ENCODE measurements at places on chromosomes 11 and 22.
A peak's percentile ranks its signal among the peaks of the same experiment; 100 is the strongest.

- DNase-seq = no peak
These were observed 96.9 kb downstream of the FAM76B start for GRCh38 chr11:95692526-95693260.

DNA sequence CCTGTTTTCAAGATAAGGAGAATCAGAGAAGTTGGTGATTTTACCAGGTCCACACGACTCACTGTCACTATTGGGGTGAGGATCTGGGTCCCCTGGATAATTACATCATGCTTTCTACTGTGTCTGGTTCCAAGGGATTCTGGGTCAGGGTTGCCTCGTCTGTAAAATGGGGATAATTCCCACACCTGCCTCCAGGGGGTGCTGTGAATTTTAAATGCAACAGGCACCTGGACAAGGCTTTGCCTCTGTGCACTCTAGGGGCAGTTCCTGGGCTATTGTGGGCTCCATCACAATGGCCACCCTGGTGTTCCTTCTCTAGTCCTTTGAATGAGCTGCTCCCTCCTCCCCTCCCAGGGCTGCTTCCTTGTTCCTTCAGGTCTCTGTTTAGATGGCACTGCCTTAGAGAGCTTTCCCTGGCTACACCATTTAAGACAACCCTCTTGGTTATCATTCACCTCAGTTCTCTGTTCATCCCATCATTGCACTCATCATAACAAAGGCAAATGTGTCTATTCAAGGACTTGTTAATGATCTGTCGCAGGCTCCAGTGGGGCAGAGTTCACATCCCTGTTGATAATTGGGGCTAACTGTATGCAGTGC, 178.6 kb downstream of the MIAT start:
- peak; percentile 90 for DNase-seq

DNA sequence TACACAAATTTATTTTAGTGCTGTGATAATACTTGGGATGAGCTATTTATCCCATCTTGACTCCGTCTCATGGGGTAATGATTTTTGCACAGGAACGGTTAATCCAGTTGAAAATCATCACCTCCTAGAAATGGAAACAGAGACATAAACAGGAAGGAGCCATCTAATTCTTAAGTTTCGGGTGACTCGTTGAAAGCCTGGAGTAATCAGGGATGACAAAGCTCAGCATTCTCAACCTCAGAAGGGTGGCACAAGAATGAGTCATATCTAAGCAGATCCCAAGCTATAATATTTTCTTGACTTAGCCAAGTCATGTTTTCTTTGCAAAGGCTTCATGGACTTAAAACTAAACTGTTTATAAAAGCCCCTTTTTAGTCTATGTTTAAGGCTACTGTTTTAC, 280.8 kb upstream of the CCDC90B start:
- DNase-seq = no peak

DNA sequence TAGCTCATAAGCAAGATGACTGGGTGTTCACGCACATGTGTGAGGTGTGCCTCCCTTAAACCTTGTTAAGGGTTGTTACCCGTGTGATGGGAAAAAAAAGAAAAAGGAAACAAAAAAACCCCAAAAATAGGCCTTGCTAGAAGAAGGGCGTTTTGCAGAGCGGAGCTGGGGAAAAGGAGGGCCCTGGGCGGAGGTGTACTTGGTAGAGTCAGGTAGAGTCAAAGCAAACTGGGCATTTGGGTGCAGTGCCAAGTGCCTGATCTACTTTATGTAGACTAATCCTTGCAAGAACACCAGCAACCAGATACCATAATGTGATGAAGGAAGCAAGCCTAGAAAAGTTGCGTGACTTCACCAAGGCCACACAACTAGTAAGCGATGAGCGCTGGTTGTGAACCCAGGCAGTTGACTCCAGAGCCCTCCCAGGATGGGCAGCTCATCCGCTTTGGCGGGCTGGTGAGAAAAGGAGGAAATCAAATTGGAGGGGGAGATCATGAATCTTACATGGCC, 1.2 kb upstream of the TIRAP start:
- no peak for DNase-seq

DNA sequence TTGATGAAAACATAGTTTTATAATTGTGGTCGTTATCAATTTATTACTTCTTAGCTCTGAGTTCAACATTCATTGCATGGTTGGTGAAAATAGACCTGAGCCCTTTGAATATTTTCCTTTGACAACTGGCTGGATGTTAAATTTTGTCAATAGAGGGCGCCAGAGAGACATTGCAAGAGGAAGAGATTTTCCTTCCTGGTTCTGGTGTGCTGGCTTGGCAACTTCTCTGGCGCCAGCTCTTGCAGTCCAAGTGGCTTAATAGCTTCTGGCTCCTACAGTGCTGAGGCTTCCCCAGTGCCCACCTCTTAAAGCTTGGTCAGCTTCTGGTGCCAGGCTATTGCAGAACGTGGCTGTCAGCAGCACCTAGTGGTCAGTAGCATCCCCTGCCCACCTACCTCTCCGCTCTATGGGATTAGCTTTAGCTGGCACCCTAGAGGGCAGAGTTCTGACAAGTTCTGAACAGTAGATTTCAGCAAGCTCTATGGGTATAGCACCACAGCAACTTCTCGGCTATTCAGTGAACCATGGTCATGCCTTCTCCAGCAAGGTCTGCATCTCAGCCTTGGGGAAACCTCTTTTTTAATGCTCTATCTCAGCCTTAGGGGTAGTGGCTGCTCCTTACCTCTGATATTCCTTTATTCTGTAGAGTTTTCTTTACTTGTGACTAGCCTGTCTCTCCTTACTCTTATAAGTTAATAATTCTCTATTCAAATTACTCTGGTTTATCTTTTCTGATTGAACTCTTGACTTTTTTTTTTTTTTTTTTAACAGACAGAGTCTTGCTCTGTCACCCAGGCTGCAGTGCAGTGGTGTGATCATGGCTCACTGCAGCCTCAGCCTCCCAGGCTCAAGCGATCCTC, 59.4 kb downstream of the ACER3 start:
- peak; percentile 76 for DNase-seq

- DNase-seq = no peak
These were observed 39.4 kb upstream of the DDI1 start for GRCh38 chr11:103997082-103997481.

DNA sequence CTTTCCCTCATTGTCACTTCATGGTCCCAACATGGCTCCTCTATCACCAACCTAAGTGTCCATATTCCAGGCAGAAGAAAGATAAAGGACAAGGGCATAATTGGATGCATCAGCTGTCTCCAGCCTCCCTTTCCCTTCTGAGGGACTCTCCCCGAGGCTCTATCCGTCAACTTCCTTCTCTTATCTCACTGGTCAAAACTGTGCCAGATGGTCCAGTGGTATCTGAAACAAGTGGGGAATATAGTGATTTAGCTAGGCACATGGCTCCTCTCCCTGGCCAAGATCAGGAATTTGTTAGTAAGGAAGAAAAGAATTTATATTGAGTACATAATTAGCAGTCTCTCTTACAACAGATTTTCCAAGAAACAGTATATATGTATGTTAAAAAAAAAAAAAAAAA, 12.6 kb upstream of the SPON1 start:
- DNase-seq = no peak

GRCh38 chr22:43969989-43970755, 14.9 kb downstream of the SAMM50 start:
- DNase-seq = no peak

GRCh38 chr11:8484251-8484650, 109.8 kb downstream of the STK33 start:
- DNase-seq = no peak

Data from iPS-NIHi11 (cell line).